ENCODE measurements at places on chromosomes 4 and X. TPM values are rescaled to one million over a fixed set of nuclear protein-coding genes. Genes with fewer than 3 reads are reported as not detected.

Gene PABPC4L
- total RNA-seq, result 2.2 TPM

DNA sequence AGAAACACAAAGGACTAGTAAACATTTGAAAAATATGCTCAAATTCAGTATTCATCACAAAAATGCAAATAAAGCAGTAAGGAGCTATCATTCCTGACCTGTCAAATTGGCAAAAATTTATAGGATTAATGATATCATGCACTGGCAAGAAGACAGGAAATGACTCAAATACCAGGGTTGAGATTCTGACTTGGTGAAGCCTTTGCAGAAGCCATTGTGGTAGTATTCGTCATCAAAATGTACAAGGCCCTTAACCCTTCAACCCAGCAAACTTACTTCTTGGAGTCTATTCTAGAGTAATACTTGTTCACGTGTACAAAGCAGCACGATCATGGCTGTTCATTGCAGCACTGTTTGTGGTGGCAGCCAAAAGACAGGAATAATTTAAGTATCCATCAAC lies 132.4 kb downstream of the ENOX2 start:
- no peak overlapping the region for H3K4me3 ChIP-seq
- DNase-seq, result no peak
- H3K4me1 ChIP-seq, result no peaks in the 10 kb centered on the region
- no peaks in the 10 kb centered on the region for H3K36me3 ChIP-seq
- H3K27me3 ChIP-seq, result no peaks in the 10 kb centered on the region
- no peak overlapping the region for H3K27ac ChIP-seq

Gene UBA1
- total RNA-seq, result 91.8 TPM

DNA sequence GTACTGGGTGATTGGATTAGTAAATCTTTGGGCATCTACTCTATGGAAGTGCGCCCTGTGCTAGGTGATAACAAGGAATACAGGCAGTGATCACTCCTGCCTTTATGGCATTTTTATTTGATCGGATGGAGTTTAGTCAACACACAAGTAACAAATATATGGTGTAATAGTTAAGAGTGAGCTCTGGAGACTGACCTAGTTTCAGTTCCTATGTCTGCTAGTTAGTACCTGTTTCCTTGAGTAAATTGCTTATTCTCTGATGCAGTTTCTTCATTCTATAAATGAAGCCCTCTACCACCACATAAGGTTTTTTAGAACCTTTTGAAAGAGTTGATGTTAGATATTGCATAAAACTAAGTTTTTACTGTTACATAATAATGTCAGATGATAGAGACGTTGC lies 134.6 kb downstream of the KDM6A start:
- H3K4me3 ChIP-seq, result no peak overlapping the region
- H3K27ac ChIP-seq, result no peak overlapping the region
- peaks cover 1% of the 10 kb centered on the region for H3K4me1 ChIP-seq
- no peaks in the 10 kb centered on the region for H3K36me3 ChIP-seq
- no peaks in the 10 kb centered on the region for H3K27me3 ChIP-seq
- DNase-seq, result no peak

- no peak overlapping the region for H3K4me3 ChIP-seq
- no peak overlapping the region for H3K27ac ChIP-seq
- no peaks in the 10 kb centered on the region for H3K36me3 ChIP-seq
- no peaks in the 10 kb centered on the region for H3K27me3 ChIP-seq
Measured at GRCh38 chrX:63363788-63364187, 12.7 kb upstream of the SPIN4 start.

- DNase-seq, result peak; percentile 64
- H3K4me3 ChIP-seq, result no peak overlapping the region
- H3K27me3 ChIP-seq, result no peaks in the 10 kb centered on the region
- no peaks in the 10 kb centered on the region for H3K36me3 ChIP-seq
Measured at GRCh38 chrX:18574591-18574990, 97.3 kb downstream of the RS1 start.

Gene ATP2B3
- 0.27 TPM for total RNA-seq

DNA sequence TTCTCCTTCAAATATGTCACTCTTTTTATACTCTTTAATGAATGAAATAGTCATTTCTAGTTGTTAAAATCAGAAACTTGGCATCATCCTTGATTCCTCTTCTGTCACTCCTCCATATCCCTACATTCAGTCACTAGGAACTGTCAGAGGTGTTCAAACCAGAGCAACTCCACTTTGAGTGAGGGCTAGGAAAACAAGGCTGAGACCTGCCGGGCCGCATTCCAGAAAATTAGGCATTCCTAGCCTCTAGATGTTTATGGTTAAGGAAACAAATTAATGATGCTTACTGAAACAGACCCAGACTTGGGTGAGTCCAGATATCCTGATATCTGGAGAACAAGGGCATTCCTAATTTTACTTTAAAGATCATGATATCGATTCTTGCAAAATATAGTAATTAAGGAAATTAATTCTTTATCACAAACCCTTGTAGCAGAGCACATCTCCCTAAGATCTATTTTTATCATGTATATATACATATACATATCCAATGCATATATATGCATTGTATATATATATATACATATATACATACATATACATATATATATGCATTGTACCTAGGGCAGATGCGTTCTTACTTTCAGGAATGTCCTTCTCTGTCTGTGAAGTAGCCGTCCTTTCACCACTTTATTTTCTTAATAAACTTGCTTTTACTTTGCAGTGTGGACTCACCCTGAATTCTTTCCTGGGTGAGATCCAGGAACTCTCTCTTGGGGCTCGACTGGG lies 98.4 kb upstream of the GC start:
- H3K4me1 ChIP-seq, result no peaks in the 10 kb centered on the region
- no peaks in the 10 kb centered on the region for H3K27me3 ChIP-seq
- H3K36me3 ChIP-seq, result no peaks in the 10 kb centered on the region
- no peak overlapping the region for H3K4me3 ChIP-seq
- H3K27ac ChIP-seq, result no peak overlapping the region

- no peak overlapping the region for H3K4me3 ChIP-seq
- H3K36me3 ChIP-seq, result no peaks in the 10 kb centered on the region
- H3K27ac ChIP-seq, result no peak overlapping the region
- no peaks in the 10 kb centered on the region for H3K4me1 ChIP-seq
Measured at GRCh38 chrX:43003204-43003565, 225.2 kb upstream of the PPP1R2C start.

Gene ODAPH
- not detected for total RNA-seq

- peaks cover 4% of the 10 kb centered on the region for H3K27me3 ChIP-seq
- H3K36me3 ChIP-seq, result no peaks in the 10 kb centered on the region
- H3K4me3 ChIP-seq, result no peak overlapping the region
- no peak overlapping the region for H3K27ac ChIP-seq
Measured at GRCh38 chr4:147201016-147201415, 255.4 kb upstream of the TTC29 start.

Gene ADGRG2
- 2.1 TPM for total RNA-seq

DNA sequence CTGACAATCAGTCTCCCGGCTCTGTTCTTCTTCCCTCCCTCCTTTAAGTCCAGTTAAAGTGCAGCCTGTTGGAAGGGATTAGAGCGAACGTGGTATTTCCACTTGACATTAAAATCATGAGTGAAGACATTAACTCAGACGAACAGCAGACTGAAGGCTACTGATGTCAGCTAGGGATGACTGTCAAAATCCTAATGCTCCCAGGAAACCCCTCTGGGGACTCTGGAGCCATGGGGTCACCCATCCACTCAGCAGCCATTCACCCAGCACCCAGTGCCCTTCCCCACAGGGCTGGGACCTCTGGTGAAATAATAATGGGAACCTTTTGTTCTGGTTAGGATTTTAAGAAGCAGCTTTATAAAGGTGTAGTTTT lies 113.9 kb downstream of the DRD5 start:
- no peaks in the 10 kb centered on the region for H3K36me3 ChIP-seq
- no peak for DNase-seq
- no peaks in the 10 kb centered on the region for H3K4me1 ChIP-seq
- no peak overlapping the region for H3K4me3 ChIP-seq
- H3K27ac ChIP-seq, result no peak overlapping the region
- H3K27me3 ChIP-seq, result no peaks in the 10 kb centered on the region

DNA sequence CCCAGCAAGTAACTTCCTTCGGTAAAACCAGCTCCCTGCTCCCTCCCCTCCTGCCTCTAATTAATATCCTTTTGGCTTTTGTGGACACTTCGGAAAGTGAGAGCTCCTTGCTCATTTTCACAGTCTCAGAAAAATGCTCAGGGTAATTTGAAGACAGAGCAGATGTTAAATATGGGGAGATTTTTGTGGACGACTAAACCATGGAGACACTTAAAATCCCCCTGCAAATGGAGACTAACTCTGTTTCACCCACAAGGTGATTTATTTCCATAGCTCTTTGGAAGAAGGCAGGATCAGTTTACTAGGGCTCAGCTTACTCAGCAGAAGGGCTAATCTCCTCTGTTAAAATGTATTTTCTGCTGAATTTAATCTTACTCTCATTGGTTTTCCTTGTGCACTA lies 12.2 kb upstream of the AMOT start:
- no peaks in the 10 kb centered on the region for H3K27me3 ChIP-seq
- no peaks in the 10 kb centered on the region for H3K4me1 ChIP-seq
- no peak for DNase-seq

DNA sequence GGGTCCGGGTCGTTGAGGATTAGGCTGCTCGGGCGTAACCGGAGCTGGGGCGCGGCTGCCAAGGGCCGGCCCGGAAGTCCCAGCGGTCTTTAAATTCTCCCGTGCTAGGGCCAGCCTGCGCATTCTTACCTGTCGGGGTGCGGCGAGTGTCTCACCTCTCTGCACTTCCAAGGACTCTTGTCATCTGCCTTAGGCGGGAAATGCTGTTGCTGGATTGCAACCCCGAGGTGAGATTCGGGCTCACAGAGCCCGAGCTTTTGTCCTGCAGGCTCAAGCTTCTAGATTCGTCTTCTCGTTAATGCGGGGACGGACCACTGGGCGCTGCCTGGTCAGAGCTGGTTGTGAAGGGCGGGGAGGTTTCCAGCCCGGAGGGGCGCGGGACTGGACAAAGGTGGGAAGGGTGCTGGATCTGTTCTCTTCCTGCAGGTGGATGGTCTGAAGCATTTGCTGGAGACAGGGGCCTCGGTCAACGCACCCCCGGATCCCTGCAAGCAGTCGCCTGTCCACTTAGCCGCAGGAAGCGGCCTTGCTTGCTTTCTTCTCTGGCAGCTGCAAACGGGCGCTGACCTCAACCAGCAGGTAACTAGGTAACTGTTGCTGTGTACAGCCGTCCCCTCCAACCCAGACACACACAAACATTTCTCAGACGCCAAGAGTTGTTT lies at the start of gene ANKRD37:
TSS of gene ANKRD37 (plus strand) at position 118 of the 662 bp plus-strand sequence. CDS start at position 201, 83 bp downstream.
- peak within 1 kb of the TSS; percentile 99 for H3K27ac ChIP-seq
- peak; percentile 54 for DNase-seq

Gene LDB2
- total RNA-seq, result 24.1 TPM

DNA sequence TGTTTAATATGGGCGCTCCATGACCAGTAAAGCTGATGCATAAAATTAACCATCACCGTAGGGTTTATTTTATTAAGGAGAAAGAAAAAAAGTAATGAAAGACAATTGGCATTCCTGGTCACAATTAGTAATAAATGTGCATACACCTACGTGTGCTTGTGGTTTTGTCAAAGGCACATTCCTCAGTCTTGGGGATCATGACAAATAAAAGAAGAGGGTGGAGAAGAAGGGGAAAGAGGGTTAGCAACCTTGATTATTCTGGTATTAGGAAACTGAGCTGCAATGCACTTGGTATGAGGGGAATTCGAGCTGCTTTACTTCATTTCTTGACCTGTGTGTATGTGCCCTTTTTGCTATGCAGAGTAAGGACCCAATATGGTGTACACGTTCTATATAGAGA lies 1798.3 kb upstream of the PCDH7 start:
- DNase-seq, result no peak
- no peak overlapping the region for H3K27ac ChIP-seq
- no peaks in the 10 kb centered on the region for H3K27me3 ChIP-seq

- H3K4me3 ChIP-seq, result no peak overlapping the region
- no peaks in the 10 kb centered on the region for H3K4me1 ChIP-seq
- no peak overlapping the region for H3K27ac ChIP-seq
- DNase-seq, result no peak
- H3K27me3 ChIP-seq, result no peaks in the 10 kb centered on the region
Measured at GRCh38 chrX:115311601-115312001, 22.1 kb downstream of the LUZP4 start.

GRCh38 chrX:72100824-72101351 lies 30.8 kb downstream of the RTL5 start:
- no peak overlapping the region for H3K4me3 ChIP-seq
- no peak for DNase-seq
- H3K27ac ChIP-seq, result no peak overlapping the region
- no peaks in the 10 kb centered on the region for H3K27me3 ChIP-seq
- no peaks in the 10 kb centered on the region for H3K36me3 ChIP-seq

DNA sequence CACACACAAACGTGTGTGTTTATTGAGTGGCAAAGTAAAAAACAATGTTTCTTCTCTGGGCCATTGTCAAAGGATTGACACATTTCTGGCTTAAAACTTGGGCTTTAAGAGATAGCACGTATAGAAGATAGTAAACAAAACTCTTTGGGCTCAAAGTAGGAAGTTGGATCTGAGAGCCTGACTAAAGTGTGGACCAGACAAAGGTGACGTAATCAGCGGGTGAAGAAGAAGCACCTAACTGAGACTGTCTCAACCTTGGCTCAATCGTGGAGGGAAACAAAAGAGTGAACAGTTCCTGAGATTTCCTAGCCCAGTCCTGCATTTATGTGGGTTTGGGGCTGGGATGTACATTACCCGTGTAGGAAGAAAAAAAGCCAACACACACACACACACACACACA lies 13.7 kb downstream of the PFKFB1 start:
- H3K4me1 ChIP-seq, result no peaks in the 10 kb centered on the region
- H3K36me3 ChIP-seq, result no peaks in the 10 kb centered on the region
- no peak overlapping the region for H3K4me3 ChIP-seq
- H3K27me3 ChIP-seq, result no peaks in the 10 kb centered on the region
- H3K27ac ChIP-seq, result no peak overlapping the region

- no peaks in the 10 kb centered on the region for H3K36me3 ChIP-seq
- H3K4me1 ChIP-seq, result no peaks in the 10 kb centered on the region
- no peak for DNase-seq
- no peak overlapping the region for H3K4me3 ChIP-seq
- H3K27ac ChIP-seq, result no peak overlapping the region
Measured at GRCh38 chr4:98688411-98689290, 30.2 kb upstream of the TSPAN5 start.

- no peak overlapping the region for H3K4me3 ChIP-seq
- H3K27me3 ChIP-seq, result no peaks in the 10 kb centered on the region
- DNase-seq, result no peak
- peaks cover 2% of the 10 kb centered on the region for H3K4me1 ChIP-seq
- no peaks in the 10 kb centered on the region for H3K36me3 ChIP-seq
Measured at GRCh38 chr4:40202474-40202873, 5.6 kb downstream of the RHOH start.

DNA sequence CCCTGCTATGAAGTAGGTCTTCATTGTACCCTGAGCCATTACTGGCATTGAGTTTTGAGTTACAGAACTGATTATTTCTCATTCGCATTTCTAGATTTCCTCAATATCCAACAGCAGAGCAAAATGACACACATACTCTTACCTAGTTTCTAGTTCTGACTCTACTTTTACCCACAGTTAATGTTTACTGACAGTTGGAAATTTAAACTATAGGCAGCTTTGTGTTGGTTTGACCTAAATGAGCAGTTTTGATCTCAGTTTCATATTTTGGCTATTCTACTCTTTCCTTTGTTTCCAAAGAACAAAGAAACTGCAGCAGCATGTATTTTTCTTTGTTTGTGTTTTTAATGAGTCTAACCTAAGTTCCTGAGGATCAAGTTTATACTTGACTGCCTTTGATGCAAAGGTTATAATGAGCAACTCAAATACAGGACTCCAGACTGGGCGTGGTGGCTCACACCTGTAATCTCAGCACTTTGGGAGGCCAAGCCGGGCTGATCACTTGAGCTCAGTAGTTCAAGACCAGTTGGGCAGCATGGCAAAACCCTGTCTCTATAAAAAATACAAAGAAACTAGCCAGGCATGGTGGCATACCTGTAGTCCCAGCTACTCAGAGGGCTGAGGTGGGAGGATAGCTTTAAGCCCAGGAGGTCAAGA lies 30.4 kb downstream of the TXK start:
- no peaks in the 10 kb centered on the region for H3K4me1 ChIP-seq
- H3K27me3 ChIP-seq, result no peaks in the 10 kb centered on the region
- H3K27ac ChIP-seq, result no peak overlapping the region
- no peak for DNase-seq

Gene KIF4A
- 0.57 TPM for total RNA-seq

Gene TRIM61
- 3.4 TPM for total RNA-seq

All from ovary (tissue), 10 donors.